Fibroblast of pulmonary artery (primary cell): ENCODE measurements at places on chromosomes 3 and 15.

- DNase-seq: no peak
These were observed 751.9 kb downstream of the ROBO1 start for GRCh38 chr3:79015854-79016253.

DNA sequence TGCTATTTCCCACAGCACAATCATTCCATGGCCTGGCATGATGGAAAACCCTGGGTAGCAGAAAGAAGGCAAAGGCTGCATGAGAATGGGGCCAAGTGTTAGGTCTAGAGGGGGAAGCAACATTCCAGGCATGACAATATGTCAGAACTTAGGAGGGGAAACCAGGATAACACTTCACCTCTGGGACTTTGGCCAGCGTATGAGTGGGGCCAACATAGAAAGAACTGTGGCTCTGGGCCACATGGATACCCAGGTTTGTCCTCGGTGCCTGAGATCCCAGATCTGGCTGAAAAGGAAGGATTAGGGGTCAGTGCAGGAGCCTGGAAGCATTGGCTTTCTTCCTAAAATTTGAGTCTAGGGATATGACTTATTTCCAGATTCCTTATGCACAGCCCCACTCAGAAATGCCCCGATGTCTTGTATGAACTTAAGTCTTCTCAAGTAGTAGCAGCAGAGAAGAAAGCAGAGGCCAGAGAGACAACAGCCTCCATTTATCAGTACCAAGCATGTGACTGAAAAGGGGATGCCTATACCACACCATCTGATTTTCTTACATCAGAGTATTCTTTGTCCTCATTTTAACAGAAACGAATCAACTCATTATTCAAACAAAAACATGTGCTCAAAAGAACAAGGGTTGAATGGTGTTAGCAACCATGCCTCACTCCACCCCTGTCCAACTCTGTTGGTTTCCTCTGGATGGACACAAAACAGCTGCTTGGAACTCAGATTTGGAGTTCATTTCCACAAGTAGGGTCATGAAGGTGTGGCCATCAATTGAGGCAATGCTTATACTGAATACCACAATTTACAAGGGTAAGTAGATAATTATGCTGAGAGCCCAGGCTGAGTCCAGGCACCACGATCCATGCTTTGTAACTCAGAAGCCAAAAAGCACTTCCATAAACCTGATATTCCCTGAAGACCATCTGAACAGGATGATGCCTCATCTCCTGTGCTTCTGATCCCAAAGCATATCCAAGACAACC is 43.7 kb upstream of the NDUFB4 start:
- no peak for DNase-seq

GRCh38 chr3:53604232-53604631 is 109.8 kb downstream of the CACNA1D start:
- no peak for DNase-seq

DNA sequence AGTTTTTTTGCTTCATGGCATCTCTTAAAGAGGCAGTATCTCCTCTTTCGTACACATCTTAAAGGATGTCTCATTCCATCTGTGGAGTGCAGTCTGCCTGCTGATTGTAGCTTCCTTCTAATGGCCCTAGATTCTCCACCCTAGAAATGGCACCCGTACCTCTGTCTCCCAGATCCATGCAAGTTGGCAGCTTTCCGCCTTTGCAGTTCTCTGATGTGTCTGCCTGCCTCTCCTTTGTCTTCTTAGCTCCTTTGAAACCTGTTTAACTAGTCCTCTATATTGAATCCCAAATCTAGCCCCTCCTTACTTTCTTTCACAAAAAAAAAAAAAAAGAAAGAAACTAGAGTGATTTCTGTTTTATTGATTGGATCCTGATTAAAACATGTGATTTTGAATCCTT is 1025.0 kb downstream of the ZPLD1 start:
- no peak for DNase-seq

GRCh38 chr3:126267169-126267975 is 87.0 kb upstream of the ALDH1L1 start:
- peak; percentile 93 for DNase-seq

DNA sequence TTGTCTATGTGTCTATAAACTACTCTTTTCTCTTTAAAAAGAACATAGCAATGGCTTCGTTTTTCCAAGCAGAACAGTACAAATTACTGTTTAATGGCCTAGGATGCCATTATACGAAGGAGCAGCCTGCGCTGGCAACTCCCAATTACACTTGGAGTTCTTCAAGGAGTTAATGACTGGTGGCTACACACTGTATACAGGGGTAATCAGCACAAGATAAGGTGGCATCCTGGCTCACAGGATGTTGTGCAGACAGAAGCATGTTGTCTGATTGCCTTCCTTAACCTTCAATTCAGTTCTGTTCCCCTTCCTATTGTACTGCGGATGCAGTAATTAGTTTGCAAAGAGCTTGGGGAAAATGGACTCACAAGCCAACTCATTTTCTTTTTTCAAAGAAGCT is 250.7 kb upstream of the ROBO2 start:
- no peak for DNase-seq

DNA sequence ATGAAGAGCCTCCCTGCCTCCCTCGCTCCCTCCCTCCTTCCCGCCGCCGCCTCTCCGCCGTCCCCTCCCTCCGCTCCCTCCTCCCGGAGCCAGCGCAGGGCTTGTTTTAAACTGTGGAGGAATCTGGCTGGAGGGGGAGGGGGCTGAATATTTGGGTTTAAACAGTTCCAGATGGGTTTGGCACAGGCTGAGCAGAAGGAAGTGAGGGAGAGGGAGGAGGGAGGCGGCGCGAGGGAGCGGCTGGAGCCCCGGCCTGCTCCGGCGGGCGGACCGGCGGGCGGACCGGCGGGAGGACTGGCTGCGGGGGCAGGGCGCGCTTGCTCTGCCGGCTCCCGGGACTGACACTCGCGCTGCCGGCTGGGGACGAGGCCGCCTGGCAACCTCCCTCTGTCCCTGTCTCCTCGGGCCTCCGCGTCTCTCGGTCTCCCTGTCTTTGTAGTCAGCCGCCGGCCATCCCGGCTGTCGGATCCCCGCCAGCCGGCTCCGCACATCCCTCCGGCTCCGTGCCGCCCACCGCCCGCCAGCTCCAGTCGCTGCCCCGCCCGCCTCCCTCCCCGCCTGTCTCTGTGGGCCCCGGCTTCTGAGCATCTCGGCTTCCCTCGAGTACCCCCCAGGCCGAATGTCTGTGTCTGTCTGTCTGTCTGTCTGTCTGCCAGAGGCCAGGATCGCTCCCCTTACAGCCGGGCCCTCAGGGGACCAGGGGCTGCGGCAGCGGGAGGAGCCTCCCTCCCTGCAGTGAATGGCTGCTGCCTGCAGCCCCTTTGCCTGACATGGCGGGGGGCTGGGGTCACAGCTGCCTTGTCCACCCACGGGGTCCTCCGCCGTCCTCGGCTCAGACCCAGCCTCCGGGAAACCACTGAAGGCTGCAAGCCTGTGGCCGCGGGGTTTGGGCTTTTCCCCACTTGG is 7.6 kb downstream of the EPHB3 start:
- peak; percentile 90 for DNase-seq

DNA sequence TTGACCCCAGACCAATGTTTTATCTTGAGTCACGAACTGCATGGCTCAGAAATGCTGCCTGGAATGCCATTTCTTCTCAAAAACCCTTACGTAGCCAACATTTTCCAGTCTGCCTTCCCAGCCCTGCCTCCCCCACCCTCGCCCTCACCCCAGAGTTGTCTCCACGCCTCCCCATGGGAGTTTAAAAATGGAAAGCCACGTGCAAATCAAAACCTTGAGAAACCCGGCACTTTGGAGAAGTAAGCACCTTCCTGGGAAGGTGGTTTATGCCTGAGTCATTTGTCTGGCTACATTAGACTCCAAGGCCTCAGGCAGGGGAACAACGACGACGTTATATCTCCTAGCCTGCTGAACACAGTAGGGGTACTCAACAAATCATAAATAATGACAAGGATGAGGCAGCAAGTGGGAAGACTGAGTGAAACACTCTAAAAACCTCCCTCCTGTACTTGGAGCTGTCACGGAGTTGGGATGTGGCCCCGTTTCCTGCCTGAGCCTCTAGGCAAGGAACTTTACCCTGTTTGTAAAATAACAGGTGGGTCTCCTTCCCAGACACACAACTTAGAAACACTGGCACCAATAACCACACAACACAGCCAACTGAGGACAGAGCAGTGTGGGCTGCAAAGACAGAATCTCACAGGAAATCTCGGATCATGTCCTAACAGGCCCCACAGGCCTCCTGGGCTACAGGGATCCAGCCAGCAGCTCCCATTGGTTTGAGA is 179.1 kb downstream of the NTRK3 start:
- no peak for DNase-seq
